NCI-H1105 (cell line): ENCODE measurements at places on chromosomes 2 and 18.
A peak's percentile ranks its signal among the peaks of the same experiment; 100 is the strongest.

DNA sequence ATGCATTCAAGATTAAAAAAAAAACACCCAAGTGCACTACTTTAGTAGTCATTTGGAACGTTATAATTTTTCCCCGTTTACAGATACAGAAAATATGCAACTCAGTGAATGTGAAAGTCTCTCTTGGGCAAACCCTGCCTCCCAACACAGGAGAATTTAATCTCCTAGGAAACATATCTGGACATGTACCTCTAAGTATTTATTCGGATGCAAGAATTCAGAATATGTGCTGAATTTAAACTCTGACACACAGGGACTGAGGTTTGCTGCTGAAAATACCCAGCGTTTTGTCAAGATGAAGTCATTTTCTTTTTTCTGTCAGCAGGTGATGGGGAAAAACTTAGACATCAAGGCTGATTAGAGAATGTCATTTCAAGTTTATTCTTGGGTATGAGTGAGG, 105.4 kb downstream of the ACKR3 start:
- DNase-seq, result no peak

- no peak for DNase-seq
Measured at GRCh38 chr2:32697156-32697555, 69.3 kb downstream of the TTC27 start.

DNA sequence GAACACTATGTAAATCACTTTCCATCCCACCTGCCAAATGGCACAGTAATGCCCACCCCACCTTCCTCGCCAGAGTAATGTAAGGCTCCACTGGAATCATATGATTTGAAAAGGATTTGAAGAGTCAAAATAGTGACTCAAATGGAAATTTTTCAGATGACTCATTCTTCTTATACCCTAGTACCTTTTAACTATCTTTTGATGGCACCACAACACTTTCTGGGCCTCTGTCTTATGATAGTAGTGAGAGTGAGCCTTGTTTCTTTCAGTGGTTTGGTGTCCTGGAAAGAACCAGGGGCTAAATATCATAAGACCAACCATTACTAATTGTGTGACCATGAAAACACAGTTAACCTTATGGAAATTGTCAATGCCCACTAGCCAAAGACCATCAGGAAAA, 235.4 kb upstream of the SLC14A2 start:
- no peak for DNase-seq

GRCh38 chr2:171836146-171836910, 57.7 kb downstream of the SLC25A12 start:
- DNase-seq, result no peak

GRCh38 chr2:54977149-54977548, 73.1 kb downstream of the RTN4 start:
- no peak for DNase-seq

DNA sequence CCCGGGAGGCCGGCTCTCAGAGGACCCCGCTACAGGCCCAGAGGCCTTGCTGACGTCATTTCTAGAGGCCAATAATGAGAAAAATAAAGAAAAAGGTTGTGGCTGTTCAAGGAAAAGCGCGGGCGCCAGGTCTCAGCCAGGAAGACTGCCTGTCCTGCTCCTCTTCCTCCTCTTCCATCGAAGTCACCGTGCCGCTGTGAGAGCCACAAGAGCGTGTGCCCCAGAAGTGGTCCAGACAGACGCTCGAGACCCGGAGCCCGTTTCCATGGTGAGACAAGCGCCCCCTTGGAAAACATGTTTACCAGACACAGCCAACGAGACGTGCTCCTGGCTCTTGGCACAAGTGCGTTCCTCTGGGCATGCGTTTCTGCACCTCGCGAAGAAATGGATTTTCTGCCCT, 210.5 kb downstream of the HDAC4 start:
- DNase-seq, result no peak

- DNase-seq, result no peak
Measured at GRCh38 chr2:235195921-235196320, 244.1 kb downstream of the SH3BP4 start.

DNA sequence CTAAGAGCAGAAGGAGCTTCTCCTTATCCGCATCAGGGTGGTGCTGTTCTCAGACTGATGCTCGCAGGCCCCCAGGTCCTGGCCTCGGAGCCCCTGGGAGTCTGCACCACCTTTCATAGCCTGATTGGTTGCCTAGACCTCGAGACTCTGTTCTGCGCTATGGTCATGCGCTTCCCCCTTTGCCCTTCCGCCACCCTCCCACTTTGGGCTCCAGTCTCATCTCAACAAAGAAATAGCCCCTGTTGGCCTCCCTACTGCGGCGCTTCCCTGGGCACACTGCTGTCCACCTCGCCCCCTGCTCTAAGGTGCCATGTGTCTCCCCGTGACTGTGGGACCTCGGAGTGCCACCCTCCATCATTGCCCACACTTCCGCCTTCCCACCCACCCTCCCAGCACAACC, 102.9 kb upstream of the TWIST2 start:
- no peak for DNase-seq

GRCh38 chr18:37122877-37123276, 293.9 kb downstream of the KIAA1328 start:
- DNase-seq, result no peak

GRCh38 chr2:234991793-234992192, 40.0 kb downstream of the SH3BP4 start:
- no peak for DNase-seq

GRCh38 chr2:204909791-204910190, 364.5 kb downstream of the PARD3B start:
- no peak for DNase-seq

GRCh38 chr2:27844821-27845255, 45.3 kb downstream of the RBKS start:
- no peak for DNase-seq

DNA sequence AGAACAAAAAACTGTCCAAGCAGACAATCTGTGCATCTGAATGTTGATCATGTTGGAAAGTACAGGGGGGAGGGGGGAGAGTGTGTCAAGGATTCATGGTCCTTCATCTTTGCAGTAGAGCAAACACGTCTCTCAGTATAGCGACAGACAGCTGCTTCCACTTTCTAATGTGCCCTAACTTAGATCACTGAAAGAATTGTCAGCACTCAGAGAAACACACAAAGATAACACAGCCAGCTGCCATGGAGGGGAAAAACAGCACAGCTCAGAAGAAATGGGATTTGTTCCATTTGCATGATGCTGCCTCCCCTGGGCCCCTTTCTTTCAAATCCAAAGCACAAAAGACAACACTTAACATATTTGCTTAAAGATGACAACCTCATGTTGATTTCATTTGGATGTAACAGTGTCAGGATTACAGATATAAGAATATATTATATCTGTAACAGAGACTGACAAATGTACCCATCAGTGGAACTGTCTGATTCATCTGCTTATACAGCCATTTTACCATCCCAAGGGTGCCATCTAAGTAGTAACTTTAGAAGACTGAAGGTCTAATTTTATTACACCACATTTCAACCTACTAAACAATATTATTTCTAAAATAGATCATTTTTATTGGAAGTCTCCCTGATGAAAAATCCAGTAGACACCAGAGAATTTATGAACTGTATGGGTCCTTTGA, 17.7 kb downstream of the FIGN start:
- no peak for DNase-seq

GRCh38 chr2:161146996-161147395, 13.2 kb upstream of the TANK start:
- no peak for DNase-seq

- DNase-seq, result no peak
Measured at GRCh38 chr18:36075862-36076587, 8.7 kb upstream of the RPRD1A start.

DNA sequence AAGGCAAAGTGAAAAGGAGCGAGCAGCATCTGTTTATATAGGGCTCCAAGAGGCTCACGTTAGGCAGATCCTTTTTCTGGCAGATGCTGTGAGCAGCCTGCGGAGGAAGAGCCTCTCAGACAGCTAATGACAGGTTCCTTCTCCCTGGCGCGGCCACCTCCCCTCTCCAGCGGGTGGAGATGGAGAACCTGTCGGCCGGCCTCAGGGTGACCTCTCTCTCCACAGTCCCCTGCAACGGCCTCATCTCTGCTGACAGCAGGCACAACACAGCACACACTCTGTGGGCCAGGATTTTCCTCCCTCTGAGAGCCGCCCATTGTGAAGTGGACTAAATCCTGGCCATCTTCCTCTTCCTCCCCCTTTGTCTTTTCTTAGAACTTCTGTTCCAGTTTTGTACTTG, 119.8 kb downstream of the PRKCE start:
- DNase-seq, result peak; percentile 13

DNA sequence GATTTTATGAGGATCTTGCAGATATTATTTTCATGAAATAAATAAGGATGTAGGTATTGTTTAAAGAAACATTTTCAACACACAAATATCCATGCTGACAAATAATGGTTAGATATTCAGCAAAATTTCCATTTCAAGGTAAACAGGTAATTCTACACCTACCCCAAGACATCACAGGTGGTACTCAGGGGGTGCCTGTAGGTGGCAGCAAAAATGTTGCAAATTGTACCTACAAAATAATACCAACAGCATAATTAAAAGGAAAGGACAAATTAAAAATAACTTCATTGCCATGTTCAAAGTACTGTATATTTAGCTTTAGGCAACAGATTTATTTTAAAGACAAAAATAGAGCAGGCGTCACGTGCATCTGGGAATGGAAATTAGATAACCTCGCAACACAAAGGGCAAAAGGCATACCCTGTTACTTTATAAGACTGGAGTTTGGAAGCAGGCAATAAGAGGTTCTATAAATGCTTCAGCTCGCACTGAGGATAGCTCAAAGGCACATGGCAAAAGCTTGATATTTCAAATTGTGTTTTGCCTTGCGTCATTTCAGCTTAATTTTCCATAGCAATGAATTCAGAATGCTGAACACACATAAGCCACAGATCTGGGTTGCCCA, 630.5 kb downstream of the TDRD15 start:
- DNase-seq, result no peak

GRCh38 chr18:37524498-37525261, 40.9 kb downstream of the CELF4 start:
- DNase-seq, result no peak

DNA sequence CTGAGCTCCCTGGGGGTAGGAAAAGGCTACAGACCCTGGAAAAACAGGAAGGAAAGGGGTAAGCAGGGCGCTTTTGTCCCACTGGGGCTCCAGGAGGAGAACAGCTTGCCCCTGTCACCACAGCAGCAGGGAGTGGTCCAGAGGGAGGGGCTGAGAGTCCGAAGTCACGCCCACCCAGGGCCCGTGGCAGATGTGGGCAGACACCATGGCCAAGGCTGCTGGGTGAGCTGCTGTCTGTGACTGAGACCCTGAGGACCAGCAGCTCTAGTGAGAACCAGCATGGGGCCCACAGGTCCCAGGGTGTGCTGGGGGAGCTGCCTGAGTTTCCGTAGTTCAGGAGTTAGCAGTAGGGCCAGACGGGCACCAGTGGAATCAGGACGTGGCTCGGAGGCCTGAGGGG, 162.0 kb downstream of the SPP2 start:
- DNase-seq, result no peak

GRCh38 chr2:179313057-179313456, 48.4 kb upstream of the SESTD1 start:
- no peak for DNase-seq
